ENCODE measurements at places on chromosomes 6 and 20. TPM values are rescaled to one million over a fixed set of nuclear protein-coding genes. Genes with fewer than 3 reads are reported as not detected.

The ZNF292 gene
- 10.7 TPM for total RNA-seq

The SPTLC3 gene
- 8.3 TPM for total RNA-seq

The THBS2 gene
- total RNA-seq: not detected

The RPP21 gene
- 120 TPM for total RNA-seq

The RSPO3 gene
- total RNA-seq: 7.7 TPM

The ACSS2 gene
- 37.2 TPM for total RNA-seq

The C6orf52 gene
- not detected for total RNA-seq

The KHDC1L gene
- not detected for total RNA-seq

The RPS10 gene
- 2,797 TPM for total RNA-seq

- DNase-seq: no peak
Measured at GRCh38 chr6:169247991-169248390, 5.7 kb downstream of the THBS2 start.

- DNase-seq: no peak
Measured at GRCh38 chr20:34585019-34585418, 26.5 kb downstream of the MAP1LC3A start.

GRCh38 chr6:170106906-170107525 lies 183.9 kb downstream of the DLL1 start:
- no peak for DNase-seq

DNA sequence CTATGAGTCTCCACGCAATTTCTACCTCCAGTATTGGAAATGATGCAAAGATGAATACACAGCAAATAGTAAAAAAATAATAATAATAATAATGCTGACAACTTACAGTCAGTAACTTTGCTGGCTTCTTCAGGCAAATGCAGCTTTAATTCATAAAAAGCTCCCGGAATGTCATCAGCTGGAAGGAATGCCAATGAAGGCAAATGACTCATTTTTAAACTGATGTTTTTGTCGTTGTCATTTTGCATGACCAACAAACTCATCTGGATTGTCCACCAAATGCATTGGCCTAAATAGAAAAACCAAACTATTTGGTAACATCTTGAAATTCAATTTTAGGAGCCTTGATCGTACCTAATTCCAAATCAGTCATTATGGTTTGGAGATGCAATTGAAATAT lies 217.1 kb downstream of the ALDH8A1 start:
- DNase-seq: no peak

GRCh38 chr6:150672800-150673199 lies 73.1 kb downstream of the PLEKHG1 start:
- no peak for DNase-seq

GRCh38 chr20:38441916-38442315 lies 6.8 kb upstream of the SNHG17 start:
- no peak for DNase-seq

DNA sequence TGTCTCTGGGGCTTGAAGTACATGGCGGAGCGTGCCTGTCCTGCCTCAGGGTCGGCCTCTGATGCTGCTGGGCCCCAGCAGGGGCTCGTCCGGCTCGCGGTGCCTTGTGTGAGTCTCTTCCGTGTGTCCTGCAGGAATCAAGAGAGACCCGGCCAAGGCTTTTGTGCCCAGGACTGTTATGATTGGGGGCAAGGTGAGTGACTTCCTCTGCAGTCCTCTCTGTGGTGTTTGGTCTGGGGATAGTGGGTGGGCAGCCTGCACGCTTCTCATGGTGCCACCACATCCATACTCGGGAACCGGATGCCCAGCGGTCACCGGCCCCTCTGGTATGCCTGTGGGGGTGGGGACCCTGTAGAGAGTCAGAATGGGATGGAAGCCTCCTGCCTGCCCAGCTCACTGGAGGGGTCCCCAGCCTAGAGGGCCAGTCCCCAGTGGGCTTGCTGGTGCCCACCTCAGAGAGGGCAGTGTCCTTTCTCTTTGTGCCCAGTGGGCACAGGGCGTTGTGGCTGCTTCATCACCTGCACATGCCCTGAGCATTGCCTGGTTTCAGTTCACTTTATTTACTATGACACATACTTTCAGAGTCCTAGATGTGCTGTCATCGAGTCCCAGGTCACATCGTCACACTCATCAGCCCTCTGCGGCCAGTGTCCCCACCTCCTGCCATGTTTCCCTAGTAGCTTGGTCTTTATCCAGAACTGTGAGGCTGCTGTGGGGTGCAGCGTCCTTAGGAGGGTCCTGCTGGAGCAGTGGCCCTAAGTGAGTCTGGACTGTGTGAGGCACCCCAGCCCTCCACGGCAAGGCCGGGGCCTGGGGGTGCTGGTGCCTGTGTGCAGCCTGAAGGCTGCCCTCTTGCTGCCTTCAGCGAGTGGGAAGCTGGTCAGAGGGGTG lies 40.7 kb downstream of the PYGB start:
- DNase-seq: no peak

DNA sequence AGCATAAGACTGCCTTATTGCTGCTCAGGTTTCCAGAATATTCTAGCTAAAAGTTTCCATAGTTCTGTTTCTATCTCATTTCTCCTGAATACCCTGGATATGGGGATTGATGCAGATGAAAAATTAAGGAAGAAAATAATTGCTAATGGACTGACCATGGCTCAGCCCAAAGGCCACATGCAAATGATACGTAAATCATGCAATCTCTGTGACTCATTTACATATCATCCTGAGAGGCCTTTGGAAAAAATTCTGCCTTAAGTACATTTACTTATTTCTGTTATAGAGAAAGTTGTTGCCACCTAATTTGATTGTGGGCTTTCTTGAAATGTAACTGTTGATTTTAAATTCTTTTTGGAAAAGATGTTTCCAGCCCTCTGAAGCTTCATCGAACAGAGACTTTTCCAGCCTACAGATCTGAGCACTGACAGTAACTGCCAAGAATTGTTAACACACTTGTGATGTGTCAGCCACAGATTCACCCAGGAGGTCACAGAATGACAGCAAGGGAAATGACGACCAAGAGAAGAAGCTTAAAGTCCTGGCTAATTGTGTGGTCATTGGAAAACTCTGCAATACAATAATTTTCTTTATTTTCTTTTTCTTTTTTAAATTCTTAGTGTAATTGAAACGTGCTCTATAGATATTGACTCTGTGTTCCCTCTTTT lies 174.8 kb downstream of the DOK5 start:
- DNase-seq: no peak

GRCh38 chr20:34951252-34951651 lies 4.4 kb downstream of the GSS start:
- DNase-seq: no peak

GRCh38 chr6:167644412-167645132 lies 182.1 kb upstream of the AFDN start:
- DNase-seq: no peak

- DNase-seq: no peak
Measured at GRCh38 chr6:52340603-52340880, 21.4 kb upstream of the PAQR8 start.

- DNase-seq: no peak
Measured at GRCh38 chr6:115882771-115883170, 177.9 kb downstream of the FRK start.

DNA sequence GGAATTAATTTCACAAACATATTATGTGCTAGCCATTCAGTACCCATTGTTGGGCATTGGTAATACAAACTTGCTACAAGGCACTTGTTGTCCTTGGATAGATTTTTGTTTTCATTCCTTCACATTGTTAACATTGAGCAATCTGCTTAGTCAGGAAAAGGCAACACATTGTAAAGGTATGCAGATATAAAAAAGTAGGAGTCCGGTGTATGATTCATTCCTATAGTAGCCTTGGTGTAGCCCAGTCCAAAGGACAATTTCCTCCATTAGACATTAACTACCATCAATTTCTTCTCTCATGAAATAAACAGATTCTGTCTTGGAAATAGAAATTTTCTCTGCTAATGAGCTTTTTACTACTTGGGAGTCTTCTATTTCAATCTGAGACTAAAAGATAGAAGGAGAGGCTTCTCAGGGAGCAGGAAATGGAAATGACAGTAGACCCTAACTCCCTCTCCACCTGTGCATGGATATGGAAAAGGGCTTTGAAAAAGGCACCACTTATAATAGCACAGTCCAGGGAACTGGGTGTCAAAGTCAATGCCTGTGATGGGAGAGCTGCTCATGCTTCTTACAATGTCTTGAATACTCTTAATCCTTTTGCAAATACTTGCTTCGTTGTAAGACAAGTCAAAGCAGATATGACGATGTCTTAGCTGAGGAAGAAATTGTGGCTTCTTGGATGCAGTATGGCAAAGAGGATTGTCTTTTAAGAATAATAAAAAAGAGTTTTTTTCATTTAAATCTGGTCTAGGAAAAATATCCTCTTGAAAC lies 369.4 kb upstream of the CITED2 start:
- peak; percentile 91 for DNase-seq

- no peak for DNase-seq
Measured at GRCh38 chr6:154520280-154520679, 9.8 kb upstream of the CNKSR3 start.

DNA sequence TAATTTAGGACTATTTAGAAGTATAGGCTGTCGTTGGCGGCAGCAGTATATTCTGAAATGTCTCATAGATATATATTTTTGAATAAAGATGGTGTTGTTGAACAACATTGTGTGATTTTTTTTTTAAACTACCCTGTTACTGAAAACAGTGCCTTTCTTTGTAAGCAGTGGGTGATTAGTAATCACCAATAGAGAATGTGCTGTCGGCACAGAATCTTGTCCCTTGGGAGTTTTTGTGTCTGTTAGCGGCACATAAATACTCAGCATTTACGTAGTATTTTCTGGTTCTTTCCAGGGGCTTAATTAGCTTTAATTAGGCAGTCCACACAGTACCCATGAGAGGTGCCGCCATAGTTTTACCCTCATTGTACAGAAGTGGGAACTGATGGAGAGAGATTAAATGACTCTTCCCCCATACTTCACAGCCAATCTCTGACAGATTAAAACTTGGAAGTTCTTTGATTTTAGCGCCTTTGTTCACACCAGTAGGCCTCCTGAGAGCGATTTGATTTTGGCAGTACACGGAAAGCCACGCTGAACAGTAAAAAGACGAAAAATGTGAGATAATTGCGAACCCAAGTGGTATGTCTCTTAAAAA lies 58.8 kb downstream of the RPRD1B start:
- DNase-seq: no peak

All from Caki2 (cell line).